Tibial nerve (tissue), 4 donors: ENCODE measurements at places on chromosomes 12 and 14.

DNA sequence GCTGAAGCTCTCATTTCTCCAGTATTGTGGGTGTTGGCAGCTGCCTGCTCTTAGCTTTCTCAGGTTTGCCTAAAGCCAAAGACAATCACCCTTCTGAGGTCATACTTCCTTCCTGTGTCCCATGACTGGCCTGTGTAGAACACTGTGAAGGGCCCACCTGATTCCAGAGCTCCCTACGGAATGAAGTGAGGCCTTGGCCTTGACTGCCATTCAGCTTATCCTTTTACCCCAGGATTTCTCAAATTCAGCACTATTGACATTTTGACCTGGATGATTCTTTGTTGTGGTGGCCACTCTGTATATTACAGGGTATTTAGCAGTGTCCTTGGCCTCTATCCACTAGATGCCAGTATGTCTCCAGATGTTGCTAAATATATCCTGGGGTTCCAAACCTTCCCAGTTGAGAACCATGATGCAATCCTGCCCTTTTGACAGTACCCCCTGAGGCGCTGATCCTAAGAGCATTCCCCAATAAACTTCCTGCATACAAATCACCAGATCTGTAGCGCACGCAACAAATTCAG lies 112.3 kb upstream of the KRR1 start:
- DNase-seq, result no peak

- no peak for DNase-seq
Measured at GRCh38 chr12:52745554-52745953, 31.6 kb downstream of the KRT76 start.

DNA sequence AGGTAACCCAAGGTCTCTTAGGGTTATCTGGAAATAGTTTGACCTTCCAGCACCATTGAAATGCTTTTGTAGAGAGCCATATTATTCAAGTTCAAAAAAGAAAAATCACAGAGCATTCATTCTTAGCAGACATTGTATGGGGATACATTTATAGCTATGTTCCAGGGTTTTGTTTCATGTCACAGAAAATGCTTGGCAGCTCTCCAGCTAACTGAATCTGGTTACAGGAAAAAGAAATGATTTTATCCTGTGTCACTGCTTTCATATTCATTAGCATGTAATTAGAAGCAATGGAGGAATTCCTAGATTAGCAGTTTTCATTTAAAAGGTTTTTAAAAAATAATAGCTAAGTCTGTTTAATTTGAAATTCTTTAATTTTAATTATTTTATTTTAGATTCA lies 78.9 kb downstream of the SNAPC1 start:
- DNase-seq, result no peak

GRCh38 chr12:40502322-40502721 lies 189.9 kb upstream of the CNTN1 start:
- DNase-seq, result no peak

GRCh38 chr14:32947792-32948191 lies 9.1 kb downstream of the NPAS3 start:
- DNase-seq, result no peak

DNA sequence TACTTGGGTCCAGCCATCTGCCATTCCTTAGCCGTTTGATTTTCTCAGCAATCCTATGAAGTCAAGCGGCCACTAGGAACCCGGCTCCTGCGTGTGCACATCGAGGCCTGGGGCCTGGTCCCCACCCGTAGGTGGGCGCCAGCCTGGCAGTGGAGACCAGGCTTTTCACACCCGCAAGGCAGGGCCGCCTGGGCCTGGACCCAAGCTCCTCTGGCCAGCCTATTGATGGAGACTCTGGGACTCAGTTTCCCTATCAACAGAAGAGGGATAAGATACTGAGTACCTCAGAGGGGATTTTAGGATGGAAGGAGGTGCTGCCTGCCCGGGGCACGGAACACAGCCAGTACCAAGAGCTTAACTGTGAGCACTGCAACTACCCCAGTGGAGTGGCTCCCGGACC lies 104.3 kb upstream of the C14orf180 start:
- no peak for DNase-seq

- DNase-seq, result no peak
Measured at GRCh38 chr14:43090380-43090779, 1416.7 kb downstream of the FSCB start.

DNA sequence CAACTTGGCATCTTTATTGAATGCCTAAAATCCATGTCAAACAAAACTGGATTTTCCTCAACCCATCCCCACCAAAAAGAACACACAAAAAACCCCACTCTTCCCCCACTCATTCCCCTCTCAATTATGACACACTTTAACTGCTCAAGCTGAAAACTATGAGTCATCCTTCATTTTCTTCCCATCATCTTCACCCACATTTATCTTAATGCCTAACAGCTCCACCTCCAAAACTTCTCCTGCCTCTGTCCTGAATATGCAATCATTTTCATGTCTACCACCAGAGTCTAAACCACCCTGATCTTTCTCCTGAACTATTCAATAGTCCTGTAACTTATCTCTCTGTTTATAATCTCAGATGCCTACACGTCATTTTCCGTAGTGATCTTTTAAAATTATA lies 239.7 kb downstream of the BCAT1 start:
- no peak for DNase-seq

GRCh38 chr12:118637767-118638370 lies 261.5 kb downstream of the SUDS3 start:
- DNase-seq, result no peak

DNA sequence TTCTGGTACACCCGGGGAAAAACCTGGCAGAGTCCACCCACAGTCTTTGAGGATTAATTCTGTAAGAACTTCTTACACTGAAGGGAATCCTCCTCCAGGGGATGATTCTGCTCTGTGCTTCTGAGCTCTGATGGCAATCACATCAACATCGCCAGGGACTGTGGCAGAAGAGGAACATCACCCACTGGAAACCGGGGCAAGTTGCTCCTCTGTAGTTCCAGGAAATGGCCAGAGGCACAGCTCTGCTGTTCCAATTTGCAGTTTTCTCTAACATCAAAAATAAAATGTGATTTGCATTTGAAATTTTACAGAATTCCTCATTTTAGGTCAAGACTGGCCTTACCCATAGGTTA lies 207.6 kb downstream of the DAD1 start:
- no peak for DNase-seq

- DNase-seq, result no peak
Measured at GRCh38 chr12:86837246-86837645, 581.1 kb upstream of the MGAT4C start.

DNA sequence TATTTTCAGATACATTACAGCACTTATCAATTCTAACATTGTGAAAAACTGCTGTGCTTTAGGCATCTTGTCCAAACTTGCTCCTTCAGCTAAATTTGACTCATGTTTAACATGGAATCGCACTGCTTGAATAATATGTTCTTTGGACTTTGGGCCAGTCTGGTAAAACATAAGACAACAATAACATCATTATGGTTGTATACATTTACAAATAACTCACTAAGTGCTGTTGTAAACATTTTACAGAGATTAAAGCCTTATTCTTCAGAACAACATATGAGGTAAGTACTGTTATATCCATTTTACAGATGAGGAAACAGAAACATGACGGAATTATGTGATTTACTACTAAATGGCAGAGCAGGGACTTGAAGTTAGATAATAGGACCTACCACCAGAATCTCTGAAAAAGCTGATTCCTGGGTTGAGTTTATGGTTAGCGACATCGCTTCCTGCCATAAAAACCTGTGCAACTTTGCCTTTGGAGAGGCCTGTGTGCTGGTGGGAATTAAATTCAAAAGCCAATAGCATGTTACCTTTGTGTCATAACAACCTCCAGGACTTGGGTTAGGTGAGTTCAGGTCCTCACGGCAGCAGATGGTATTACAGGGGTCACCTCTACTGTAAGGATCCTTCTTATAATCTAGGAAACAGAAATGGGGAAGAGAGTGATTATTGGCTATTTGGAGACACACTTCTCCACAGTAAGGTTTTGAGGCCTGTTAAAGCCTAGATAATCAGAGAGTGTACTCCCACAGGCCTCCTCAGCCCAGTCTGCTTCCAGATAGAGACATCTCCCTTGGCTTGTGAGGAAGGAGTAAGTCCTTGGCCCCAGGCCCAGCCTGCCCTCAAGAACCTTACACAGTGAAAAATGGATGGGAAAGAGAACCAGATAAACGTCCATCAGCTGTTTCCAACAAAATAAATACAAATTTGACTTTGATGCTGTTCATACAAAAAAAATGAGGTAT lies 61.8 kb downstream of the PLBD1 start:
- no peak for DNase-seq

DNA sequence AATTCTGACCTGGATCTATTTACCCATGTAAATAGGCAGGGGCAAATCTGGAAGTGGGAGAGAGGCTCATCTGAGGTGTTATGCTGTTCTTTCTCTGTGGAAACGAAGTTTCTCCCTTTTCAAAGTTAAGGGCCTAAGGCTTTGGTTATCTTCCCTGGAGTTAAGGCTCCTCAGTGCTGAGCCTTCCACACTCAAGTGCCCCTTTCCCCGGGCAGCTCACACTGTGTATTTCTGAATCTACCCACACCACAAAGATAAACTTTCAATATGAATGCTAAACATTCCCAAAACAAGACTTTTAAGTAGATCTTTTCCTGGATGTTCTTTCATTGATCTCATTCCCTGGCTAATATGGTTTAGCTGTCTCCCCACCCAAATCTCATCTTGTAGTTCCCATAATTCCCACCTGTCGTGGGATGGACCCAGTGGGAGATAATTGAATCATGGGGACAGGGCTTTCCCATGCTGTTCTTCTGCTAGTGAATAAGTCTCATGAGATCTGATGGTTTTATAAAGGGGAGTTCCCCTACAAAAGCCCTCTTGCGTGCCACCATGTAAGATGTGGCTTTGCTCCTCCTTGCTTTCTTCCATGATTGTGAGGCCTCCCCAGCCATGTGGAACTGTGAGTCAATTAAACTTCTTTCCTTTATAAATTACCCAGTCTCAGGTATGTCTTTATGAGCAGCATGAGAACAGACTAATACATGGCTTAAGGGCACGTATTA lies 251.1 kb downstream of the NAV3 start:
- DNase-seq, result no peak

DNA sequence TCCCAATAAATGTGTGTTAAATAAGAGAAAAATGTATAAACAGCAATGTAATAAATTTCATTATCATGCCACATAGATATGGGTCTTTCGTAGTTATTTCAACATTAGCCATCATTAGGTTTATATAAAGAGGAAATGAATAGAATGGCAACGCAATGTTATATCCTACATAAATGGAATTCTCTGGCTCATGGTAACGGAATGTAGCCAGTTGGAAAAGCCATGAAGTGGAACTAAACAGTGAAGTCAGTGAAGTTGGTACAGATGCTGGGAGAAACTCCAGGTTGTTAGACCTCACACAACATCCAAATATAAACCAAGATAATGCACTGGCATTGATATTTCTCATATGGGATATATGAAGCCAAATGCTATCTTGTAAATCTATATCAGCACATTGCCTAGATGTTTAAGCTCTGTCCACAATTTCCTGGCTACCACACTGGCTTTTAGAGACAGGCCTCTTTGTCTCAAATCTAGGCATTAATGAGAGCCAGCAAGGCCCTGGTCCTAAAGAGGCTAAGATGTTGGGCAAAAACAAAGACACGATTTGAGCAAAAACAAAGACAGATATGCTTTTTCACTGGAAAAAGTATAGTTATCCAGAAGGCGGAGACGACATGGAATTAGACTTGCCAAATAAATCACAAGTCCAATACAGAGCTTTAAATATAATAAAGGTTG lies 861.0 kb downstream of the RPS29 start:
- DNase-seq, result no peak

DNA sequence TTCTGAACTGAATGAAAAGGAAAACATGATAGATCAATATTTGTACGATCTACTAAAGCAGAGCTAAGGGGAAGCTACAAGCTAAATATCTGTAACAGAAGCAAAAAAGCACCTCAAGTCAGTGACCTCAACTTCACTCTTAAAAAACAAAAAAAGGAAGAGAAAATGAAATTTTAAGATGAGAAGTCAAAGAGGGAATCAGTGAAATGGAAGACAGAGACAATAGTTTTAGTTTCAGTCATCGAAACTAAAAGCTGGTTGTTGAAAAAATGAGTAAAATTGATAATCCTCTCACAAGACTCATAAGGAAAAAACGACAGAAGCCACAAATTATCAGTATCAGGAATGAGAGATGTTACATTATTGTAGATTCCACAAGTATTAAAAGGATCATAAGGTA lies 11.9 kb upstream of the SLC2A13 start:
- DNase-seq, result no peak

- no peak for DNase-seq
Measured at GRCh38 chr14:91482263-91483013, 27.7 kb downstream of the PPP4R3A start.

DNA sequence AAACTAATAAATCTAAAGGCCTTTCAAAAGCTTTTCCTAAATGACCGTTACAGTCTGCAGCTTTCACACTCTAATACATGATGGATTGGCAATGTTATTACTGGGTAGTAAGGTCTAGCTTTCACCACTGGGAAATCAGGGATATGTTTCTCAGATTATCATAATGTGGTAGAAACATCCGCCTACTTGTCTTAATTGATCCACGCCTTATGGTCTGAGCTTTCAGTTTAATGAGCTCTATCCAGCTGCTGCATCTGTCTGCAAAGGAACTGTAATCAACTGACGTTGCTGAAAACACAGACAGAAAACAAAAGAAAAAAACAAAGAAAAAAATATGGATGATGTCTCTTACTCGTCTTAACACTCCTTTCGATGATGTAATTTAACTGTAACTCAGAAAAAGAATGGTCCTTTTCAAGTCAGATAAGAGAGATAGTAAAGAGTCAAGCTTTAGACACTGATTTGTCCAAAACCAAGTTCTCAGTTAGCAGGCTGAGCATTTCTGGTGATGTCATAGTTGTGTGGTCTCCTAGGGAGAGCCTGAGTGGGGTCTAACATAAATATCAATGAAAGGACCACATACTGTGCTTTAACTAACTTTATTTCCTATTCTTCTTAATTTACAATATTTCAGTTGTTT lies 85.9 kb downstream of the C2CD5 start:
- DNase-seq, result no peak

DNA sequence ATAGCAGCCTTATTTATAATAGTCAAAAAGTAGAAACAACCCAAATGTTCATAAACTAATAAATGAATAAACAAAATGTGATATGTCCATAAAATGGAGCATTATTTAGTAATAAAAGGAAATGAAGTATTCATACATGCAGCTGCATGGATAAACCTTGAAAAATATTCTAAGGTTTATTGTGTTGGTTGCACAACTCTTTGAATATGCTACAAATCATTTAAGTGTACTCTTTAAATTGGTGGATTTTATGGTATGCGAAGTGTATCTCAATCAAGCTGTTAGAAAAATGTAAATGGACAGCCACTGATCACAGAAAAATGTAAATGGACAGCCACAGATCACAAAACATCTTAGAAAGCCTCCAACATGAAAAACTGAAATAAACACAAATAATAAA lies 73.2 kb upstream of the SLC38A4 start:
- DNase-seq, result no peak

GRCh38 chr12:52585946-52586345 lies 12.3 kb upstream of the KRT74 start:
- DNase-seq, result no peak

DNA sequence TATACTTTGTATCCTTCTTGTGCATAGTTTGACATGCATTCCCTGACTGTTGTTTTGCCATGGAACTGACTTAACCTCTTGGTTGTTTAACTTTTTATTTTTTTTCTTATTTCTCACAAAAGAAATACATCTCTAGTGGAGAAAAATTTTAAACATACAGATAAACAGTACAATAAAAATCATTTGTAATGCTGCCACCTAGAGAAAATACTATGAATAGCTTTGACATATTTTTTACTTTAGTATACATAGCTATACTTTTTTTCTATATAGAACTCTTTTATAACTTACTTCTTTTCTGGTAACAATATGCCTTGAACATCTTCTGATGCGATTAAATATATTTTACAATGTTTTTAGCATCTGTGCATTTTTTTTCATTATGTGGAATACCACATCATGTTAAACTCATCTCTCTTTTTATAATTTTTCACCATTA lies 184.5 kb downstream of the AKAP6 start:
- no peak for DNase-seq
